ENCODE measurements at places on chromosomes 11 and 22.

- DNase-seq: no peak
Measured at GRCh38 chr11:3709977-3710376, 38.8 kb upstream of the CHRNA10 start.

GRCh38 chr22:45897736-45898135 is 79.2 kb downstream of the WNT7B start:
- DNase-seq: no peak

- no peak for DNase-seq
Measured at GRCh38 chr11:83827520-83827919, 541.4 kb upstream of the CCDC90B start.

GRCh38 chr11:36594316-36594989 is at the start of gene IFTAP:
TSS of gene IFTAP (plus strand) at chr11:36594502. CDS start at chr11:36610104, 15,602 bp downstream.
- DNase-seq: peak; percentile 77

DNA sequence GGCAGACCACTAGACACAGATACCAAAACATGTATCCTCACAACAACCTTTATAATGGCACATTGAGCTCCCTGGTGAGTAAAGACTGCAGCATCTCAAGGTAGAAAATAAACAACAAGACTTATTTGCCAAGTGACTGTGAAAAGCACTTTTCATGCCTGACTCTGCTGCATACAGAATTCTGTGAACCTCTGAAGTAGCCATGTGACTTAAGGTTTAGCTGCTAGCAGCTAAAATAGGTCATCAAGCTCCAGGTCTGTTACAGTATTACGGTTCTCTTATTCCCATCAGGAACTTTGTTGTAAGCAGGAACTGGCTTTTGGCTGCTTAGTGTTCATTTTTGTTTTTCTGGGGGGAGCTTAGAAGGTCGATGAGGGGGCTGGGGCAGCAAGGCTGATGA is 139.4 kb downstream of the PAX6 start:
- no peak for DNase-seq

DNA sequence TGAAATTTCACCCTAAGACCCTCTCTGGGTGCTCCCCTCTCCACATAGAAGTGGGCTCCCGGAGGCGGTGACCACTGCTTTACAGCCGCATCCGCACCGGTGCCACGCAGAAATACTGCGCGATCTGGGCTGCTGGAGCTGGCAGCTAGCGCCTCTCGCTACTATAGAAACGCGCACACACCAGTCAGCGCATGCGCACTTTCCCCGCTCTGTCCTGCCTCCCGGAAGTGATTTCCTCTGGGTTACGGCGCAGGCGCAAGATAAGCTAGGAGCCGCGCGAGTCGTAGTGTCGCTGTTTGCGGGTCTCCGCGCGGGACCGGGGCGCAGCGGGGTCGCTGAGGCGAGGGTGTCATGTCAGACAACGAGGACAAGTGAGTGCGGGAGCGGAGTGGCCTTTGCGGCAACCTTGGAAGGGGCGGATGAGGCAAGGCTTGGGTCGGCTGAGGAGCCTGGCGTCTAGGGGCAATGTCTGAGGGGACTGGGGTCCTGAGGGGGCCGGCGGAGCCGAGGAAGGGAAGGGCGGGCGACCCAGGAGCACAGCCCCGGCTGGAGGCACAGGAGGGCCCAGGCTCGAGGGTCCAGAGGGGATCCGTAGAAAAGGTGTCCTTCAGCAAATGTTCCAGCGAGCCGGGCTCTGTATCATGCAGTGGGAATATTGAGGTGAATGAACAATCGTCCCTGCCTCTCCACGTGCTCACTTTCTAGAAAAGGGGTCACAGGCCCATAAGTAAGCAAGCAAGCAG is at the start of the genes C22orf23 and POLR2F:
TSS of gene C22orf23 (minus strand) at position 165 of the 743 bp plus-strand sequence. CDS start 452 bp downstream, outside the sequence.
TSS of gene POLR2F (plus strand) at position 263 of the 743 bp plus-strand sequence. CDS start at position 352, 89 bp downstream.
- DNase-seq: peak; percentile 99

All from D341Med (cell line).